Subcutaneous preadipocyte (primary cell): ENCODE measurements at places on chromosomes 1 and 21. TPM values are rescaled to one million over a fixed set of nuclear protein-coding genes. Genes with fewer than 3 reads are reported as not detected.

Gene B3GALT5
- total RNA-seq, result not detected in 2 replicates

Gene C1orf141
- not detected in 2 replicates for total RNA-seq

Gene PLA2G2C
- total RNA-seq, result not detected in 2 replicates

Gene PDPN
- total RNA-seq, result 0.59 and 3.7 TPM in 2 replicates

Gene MAGI3
- 7.7 and 11.7 TPM in 2 replicates for total RNA-seq

Gene CFAP107
- total RNA-seq, result not detected in 2 replicates

Gene AHCYL1
- 34.2 and 44.0 TPM in 2 replicates for total RNA-seq

Gene PDZK1IP1
- not detected in 2 replicates for total RNA-seq

Gene PTTG1IP
- 108 and 111 TPM in 2 replicates for total RNA-seq

Gene ADPRS
- total RNA-seq, result 15.1 and 20.3 TPM in 2 replicates

Gene UMODL1
- total RNA-seq, result not detected in 2 replicates

Gene KCNT2
- total RNA-seq, result 0.73 and 0.78 TPM in 2 replicates

Gene RASAL2
- 30.3 and 30.9 TPM in 2 replicates for total RNA-seq

Gene TPTE
- total RNA-seq, result not detected in 2 replicates

Gene BGLAP
- 0.37 and 0.39 TPM in 2 replicates for total RNA-seq

Gene SPRR2A
- total RNA-seq, result not detected in 2 replicates

Gene GFI1
- total RNA-seq, result under 0.01 and 0.20 TPM in 2 replicates

Gene MAP10
- 1.5 and 1.8 TPM in 2 replicates for total RNA-seq

Gene ARL8A
- total RNA-seq, result 12.9 and 17.0 TPM in 2 replicates
